ENCODE measurements at places on chromosomes 3 and 15.

DNA sequence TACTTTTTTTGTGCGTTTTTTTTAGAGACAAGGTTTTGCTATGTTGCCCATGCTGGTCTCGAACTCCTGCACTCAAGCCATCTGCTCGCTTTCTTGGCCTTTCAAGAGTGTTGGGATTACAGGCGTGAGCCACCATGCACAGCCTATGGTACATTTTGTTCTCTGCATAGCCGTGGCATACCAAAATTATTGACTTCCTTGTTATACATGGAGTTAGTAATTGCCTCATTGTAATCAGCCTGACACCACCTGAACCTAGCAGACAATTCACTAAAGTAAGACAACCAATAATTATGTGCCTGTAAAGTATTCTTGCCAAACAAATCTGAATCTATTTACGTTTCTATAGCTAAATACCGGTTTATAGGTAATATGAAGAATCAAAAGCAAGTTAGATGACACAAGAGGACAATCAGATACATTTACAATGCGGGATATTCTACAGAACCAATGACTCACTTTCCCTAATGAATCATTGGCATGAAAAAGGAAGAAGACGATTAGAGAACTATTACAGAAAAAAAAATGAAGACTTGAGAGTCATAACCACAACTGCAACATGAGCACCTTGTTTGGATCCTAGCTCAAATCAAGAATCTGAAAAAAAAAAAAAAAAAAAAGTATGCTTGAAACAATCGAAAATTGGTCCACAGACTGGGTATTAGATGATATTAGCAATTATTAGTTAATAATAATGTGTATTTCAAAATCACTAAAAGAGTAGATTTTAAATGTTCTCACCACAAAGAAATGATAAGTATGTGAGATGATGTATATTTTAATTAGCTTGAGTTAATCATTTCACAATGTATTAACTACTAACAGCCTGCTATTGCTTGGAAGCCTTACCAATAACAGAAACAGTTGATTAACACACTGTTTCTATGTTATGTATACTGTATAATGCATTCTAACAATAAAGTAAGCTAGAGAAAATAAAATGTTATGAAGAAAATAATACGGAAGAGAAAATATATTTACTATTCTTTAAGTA lies 7.1 kb downstream of the GUCA1C start:
- DNase-seq, result no peak

- no peak for DNase-seq
These were observed 214.5 kb downstream of the NTRK3 start for GRCh38 chr15:88042047-88042446.

- no peak for DNase-seq
These were observed 113.2 kb downstream of the EEFSEC start for GRCh38 chr3:128266453-128266852.

- DNase-seq, result peak; percentile 73
These were observed 1.4 kb upstream of the STRA6 start for GRCh38 chr15:74203914-74204431.

DNA sequence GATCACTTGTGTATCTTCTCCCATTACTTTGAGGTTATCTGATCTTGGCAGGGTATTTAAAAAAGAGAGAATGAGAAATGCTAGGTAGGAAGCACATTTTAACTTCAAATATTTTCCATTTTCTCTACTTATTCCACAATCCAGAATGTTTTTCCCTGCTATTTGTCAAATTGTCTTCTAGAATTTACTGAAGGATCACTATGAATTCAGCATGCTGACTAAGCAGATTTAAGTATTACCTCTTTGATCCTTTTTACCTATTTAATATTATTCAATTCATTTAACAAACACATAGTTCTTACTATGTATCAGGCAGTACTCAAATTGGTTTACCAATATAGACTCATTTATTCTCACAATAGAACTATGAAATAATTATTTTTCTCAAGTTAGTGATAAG lies 463.4 kb upstream of the ARL6 start:
- no peak for DNase-seq

GRCh38 chr3:59920822-59921221 lies 871.0 kb upstream of the CFAP20DC start:
- DNase-seq, result no peak

DNA sequence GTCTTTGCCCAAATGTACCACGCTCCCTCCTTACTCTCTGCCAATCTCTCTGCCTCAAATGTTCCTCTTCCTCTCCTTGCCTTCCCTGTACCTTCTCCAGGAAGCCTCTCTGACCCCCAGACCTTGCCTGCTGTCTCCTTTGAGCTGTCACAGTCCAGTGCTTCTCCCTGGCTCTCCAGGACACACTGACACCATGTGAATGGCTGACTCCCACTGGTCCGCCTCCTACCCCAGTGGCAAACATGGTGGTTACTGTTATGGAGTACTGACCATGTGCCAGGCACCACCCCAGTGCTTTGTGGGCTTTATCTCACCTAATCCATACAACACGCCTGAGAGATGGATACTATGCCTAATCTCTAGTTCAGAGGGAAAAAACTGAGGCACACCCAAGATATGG lies 141.9 kb downstream of the TPRA1 start:
- DNase-seq, result no peak

DNA sequence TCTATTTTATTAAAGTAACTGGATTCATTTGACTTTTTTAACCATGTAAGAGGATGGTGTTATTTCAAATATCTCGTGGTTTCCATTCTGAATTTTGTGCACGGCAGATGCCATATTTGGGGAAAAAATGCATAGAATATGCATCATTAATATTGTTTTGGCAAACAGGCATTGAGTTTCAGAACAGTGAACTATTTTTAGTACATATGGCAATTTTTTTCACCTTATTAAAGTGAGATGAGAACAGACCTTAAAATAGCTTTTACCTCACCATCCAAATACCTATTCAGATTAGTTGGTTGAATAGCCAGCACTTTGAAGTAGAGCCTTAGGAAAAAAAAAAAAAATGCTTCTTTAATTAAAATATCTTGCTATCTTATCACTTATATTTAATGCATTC lies 117.3 kb upstream of the FLNB start:
- no peak for DNase-seq

Data from left hindlimb (tissue), 1 donor.